HAP-1 (cell line): ENCODE measurements at places on chromosomes 3 and 15.

GRCh38 chr3:36196058-36196457 is 184.2 kb upstream of the STAC start:
- DNase-seq: no peak

- peak; percentile 59 for DNase-seq
These were observed 202.8 kb downstream of the SV2B start for GRCh38 chr15:91302588-91303439.

- no peak for DNase-seq
These were observed 56.5 kb upstream of the GATA2 start for GRCh38 chr3:128549283-128550112.

DNA sequence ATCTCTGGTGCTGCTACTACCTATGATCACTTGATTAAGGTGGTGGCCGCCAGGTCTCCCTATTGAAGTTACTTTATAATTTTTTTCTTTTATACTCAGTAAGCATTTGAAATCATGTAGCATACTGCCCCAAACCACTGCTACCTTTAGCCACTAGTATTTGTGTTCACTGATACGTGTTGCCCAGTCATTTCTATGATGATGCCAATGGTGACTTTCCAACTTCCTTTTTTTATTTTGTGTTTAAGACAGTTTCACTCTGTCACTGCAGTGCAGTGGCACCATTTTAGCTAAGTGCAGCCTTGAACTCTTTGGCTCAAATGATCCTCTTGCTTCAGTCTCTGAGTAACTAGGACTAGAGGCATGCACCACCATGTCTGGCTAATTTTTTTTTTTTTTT is 598.2 kb downstream of the NAALADL2 start:
- no peak for DNase-seq

DNA sequence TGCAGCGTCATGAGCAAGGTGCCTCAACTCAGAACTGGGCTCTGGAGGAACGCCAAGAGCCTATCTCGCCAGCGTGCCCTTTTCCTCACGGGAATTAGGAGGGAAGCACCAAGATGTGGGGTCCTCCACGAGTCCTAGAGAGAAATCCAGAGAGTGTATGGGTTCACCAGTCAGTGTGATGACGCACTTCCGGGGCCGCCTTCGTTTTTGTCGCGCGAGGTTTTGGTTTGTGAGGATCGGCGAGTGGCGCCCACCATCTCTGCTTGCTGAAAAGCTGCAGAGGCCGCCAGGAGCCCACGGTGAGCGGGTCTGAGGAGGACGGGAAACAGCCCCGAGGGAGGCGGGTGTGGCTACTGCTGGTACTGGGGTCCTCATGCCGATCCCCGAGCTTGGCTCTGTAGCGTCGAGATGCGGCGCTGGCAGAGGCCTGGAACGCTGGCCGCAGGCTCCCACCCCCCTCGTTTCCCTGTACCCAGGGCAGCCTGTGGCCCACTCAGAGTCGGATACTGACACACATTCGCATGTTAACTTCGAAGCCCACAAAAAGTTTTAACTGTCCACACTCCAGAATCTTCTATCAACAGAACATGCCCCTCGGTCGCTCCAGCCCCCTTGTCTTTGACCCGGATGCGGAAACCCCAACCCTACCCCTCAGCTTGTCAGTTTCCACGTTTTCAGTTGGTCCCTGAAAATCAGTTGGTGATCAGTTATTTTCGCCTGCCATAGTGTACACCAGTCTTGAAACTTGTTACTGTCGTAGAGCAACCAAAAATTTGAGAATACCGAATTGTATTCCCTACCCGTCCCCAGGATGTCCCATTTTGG is 30.4 kb downstream of the ZNF662 start:
- no peak for DNase-seq

DNA sequence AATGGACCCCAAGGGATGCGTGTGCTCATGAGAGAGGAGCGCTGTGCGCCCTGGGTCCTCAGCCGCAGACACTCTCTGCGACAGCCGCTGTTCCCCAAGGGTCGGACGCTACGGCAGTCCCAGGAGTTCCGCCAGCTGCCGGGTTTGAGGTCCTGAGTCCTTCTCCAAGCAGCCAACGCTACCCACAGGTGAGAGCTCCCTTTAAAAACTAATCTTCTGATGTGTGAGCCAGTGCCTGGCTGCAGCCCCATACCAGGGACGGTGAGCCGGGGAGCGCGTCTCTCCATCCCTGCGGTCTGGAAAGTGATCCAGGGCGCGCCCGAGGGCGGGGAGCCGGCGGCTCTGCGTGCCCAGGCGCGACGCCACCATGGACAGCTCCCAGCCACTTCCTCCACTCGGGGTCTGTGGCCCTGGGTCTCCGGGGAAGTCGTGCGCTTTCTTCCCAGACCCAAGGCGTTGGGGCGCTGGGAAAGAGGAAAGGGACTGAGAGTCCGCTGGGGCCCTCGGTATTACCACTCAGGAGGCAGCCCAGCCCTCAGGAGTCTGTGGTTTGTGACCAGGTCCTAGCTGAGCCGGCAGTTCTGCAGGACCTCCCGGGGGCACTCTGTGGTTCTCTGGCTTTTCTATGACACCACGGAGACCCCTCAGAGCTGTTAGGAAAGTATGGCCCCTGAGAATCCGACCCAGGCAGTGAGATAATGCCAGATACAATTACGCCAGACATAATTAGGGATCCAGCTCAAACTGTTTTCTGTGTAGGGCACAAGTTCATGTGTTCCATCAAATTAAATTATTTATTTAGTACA is 1.4 kb downstream of the CEMIP start:
- peak; percentile 20 for DNase-seq

DNA sequence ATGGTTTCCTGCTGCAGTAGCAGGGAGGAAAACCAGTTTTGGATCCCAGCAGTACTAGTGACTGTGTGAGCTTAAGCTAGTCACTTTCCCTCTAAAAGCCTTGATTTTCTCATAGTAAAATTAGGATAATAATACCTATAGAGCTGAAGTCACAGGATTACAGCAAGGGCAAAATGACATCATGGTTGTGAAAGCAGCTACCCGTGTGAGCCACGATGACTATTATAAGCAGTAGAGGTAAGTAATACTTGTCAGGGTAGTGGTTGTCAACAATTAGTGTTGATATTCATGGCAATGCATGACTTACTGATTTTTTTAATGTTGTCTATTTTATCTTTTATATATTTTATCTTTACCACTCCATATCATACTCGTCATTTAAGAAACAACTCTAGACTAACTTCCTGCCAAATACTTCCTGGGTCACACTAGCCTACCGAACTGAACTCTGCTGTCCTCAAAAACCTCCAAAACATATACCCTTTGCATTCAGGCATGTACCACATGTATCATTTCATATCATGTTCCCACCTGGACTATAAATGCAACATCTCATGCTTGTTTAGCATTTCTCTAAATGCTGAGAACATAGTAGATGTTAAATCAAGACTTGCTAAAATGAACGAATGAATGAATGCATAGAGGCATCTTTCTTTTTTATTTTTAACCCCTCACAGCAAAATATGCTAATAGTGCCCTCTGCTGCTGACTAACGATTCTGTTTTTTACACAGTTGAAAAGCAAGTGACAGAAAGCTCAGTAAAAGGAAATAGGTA is 172.6 kb downstream of the P3H2 start:
- no peak for DNase-seq

GRCh38 chr15:97745481-97746071 is 214.9 kb upstream of the ARRDC4 start:
- peak; percentile 7 for DNase-seq

DNA sequence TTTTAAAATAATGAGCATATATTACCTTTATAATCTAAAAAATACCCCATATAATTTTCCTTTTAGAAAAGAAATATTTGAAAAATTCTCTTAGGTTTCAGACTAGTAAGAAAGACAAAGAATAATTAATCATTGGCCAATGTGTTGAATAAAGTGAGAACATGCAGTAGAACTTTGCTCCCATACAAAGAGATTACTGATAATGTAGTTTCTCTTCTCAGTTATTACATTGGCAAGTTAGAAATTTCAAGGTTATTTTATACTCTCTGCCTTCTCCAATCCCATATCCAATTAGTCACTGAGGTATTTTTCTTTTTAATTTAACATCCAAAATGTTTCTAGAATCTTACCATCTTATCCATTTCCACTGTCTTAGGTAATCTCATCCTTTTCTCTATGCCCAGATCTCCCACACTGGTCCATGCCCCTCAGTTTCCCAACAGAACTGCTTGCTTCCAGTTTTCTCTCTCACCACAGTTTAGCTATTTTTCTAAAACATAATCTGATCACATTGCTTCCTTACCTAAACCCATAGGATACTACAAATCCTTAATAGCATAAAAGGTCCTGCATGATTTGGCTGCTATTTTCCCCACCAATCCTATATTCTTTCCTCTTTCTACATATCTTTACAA is 10.8 kb downstream of the XRN1 start:
- no peak for DNase-seq

DNA sequence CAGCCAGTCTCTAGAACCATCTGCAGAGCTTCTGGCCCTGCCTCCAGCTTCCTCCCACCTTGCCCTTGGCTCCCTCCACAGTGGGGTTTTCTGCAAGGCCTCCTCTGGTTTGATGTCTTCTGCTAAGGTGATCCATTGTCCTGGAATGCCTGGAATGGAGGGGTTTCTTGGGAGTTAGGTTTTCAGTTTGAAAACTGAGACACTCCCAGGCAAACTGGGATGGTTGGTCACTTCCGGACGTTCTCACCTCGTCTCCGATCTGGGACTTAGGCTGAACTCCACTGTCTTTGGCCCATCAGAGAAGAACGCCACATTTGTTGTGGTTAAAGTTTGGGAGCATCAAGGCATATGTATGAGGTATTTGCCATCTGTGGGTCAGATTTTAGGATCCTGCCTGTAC is 77.4 kb upstream of the KLHL25 start:
- no peak for DNase-seq

DNA sequence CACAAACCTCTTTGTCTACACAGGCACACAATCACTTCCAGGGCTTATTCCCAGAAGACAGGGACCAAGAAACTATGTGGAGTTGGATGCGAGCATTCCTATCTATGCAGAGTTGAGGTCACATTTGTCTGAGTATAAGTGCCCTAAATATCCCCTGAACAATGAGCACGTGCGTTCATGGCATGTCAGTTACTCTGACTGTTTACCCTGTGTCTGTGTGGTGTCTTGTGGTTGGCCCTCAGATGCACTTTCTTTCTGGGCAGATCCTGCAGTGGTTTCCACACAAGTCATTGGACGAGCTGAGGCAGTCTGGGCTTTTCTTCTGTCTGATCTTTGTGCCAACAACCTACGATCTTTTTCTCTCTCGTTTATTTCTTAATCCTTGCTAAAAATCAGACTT is 134.5 kb downstream of the FBN1 start:
- no peak for DNase-seq

DNA sequence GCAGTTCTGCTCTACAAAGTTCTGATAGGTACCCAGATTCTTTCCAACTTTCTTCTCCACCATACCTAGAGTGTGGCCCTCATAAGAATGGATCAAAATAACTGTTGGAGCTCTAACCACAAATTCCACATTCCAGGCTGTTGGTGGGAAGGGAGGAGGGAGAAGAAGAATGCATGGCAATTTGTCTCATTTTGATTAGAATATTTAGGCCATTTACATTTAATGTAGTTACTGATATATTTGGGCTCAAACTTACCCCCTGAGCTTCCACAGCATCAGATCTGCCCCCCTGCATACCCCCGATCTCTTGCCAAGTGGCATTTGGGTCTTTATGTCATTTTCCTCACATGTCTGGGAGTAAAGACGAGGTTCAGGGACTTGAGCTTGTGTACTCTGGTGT is 7.7 kb downstream of the CHRNB4 start:
- DNase-seq: no peak

DNA sequence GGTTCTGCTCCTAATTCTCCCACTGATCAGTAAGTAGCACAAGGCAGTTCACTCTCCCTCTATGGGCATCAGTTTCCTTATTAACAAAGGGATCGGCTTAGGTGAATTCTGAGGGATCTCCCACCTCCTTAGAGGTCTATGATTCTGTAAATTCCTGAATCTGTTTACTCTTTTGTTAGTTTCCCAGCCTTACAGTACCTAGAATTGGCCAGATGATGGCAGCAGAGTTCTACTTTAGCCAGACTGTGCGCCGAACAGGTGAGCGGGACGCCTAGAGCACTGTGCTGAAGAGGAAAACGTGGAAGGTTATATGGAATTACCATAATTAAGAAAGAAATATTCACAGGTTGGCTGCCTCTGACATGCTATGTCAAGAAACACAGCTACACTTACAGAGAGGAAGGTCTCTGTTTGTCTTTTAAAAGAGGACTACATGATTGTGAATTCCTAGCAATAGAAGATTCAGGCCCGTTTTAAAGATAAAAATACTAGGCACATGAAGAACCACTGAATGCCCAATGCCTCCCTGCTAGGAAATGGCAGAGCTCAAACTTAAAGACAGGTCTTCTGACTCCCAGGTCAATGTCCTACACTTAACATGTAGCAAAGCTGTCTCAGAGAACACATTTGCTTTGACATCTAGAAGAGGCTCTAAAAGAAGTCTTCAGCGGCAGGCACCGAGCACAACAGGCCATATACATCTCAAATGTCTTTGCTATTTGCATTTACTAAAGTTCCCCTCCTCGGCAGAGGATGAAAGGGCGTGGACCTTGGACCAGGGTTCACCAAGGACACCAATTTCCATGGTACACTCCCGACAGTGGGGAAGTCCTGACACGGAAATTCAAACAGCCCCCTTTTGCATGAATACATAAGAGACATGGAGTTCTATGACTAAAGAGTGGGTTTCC is 259.9 kb downstream of the FGF12 start:
- DNase-seq: peak; percentile 61

- DNase-seq: no peak
These were observed 24.9 kb downstream of the KNL1 start for GRCh38 chr15:40618906-40619305.

GRCh38 chr15:98914626-98915025 is 93.0 kb downstream of the PGPEP1L start:
- no peak for DNase-seq

- no peak for DNase-seq
These were observed 301.3 kb upstream of the NR2F2 start for GRCh38 chr15:96029172-96029571.

- DNase-seq: peak; percentile 87
These were observed 207.7 kb downstream of the ATP10A start for GRCh38 chr15:25655207-25655948.
